Placental epithelial cell (primary cell): ENCODE measurements at places on chromosomes 2 and 18. TPM values are rescaled to one million over a fixed set of nuclear protein-coding genes. Genes with fewer than 3 reads are reported as not detected.

The HRH4 gene
- not detected in 2 replicates for total RNA-seq

The VSNL1 gene
- total RNA-seq, result 0.39 TPM in 1 of 2 replicates, not detected in the other

The PAX3 gene
- not detected in 2 replicates for total RNA-seq

The ASPRV1 gene
- 0.33 and 0.79 TPM in 2 replicates for total RNA-seq

The NOSTRIN gene
- 5.4 and 5.5 TPM in 2 replicates for total RNA-seq

The SLC19A3 gene
- 1.2 and 2.9 TPM in 2 replicates for total RNA-seq

The C2orf80 gene
- not detected in 2 replicates for total RNA-seq

The GRP gene
- total RNA-seq, result not detected in 2 replicates

The STON1 gene
- total RNA-seq, result 6.0 and 8.6 TPM in 2 replicates

The CENPA gene
- total RNA-seq, result 1.6 and 2.7 TPM in 2 replicates

The IL36A gene
- not detected in 2 replicates for total RNA-seq

The GCKR gene
- total RNA-seq, result 1.2 TPM in 1 of 2 replicates, not detected in the other

The BCL2 gene
- total RNA-seq, result 0.11 and 0.39 TPM in 2 replicates

The MEP1B gene
- total RNA-seq, result under 0.01 and 0.11 TPM in 2 replicates

The WDR12 gene
- total RNA-seq, result 10.6 and 15.3 TPM in 2 replicates

The FHL2 gene
- 63.6 and 209 TPM in 2 replicates for total RNA-seq

The ADRA2B gene
- total RNA-seq, result 0.22 and 0.39 TPM in 2 replicates

The GAREM1 gene
- total RNA-seq, result 8.9 and 11.0 TPM in 2 replicates

The RPL31 gene
- 434 and 1,265 TPM in 2 replicates for total RNA-seq

The SLC4A5 gene
- 1.2 and 1.6 TPM in 2 replicates for total RNA-seq

The KLHL41 gene
- total RNA-seq, result 0.33 and 1.2 TPM in 2 replicates

The PIEZO2 gene
- total RNA-seq, result under 0.01 and 0.22 TPM in 2 replicates

The TANC1 gene
- 21.6 TPM in 2 replicates for total RNA-seq

The GALR1 gene
- not detected in 2 replicates for total RNA-seq

The FOXI3 gene
- not detected in 2 replicates for total RNA-seq

The RBM44 gene
- total RNA-seq, result 0.22 and 1.6 TPM in 2 replicates

The CIB4 gene
- total RNA-seq, result not detected in 2 replicates

The HTR2B gene
- total RNA-seq, result under 0.01 TPM in 1 of 2 replicates, not detected in the other

The AMER3 gene
- total RNA-seq, result not detected in 2 replicates

The CAPN14 gene
- total RNA-seq, result under 0.01 and 0.11 TPM in 2 replicates

The CAPN13 gene
- total RNA-seq, result not detected in 2 replicates
